Prostate gland (tissue), 2 donors: ENCODE measurements at places on chromosomes 1 and 21.

DNA sequence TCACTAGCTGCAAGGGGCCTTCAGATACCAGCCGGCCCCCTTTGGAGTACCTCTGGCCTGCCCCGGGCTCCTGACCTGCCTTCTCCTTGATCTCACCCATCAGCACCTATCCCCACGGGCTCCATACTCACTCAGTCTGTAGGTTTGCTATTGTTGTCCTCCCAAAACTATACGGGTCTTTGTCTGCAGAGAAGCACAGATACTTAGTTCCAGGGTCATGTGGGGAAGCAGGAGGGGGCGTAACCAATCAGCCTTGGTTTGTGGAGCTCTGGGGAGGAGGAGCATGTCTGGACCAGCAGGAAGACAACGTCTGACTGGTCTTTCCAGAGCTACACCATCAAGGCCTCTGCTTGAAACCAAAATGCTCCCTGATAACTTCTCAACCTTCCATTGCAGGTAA is 15.2 kb downstream of the TMEM63A start:
- DNase-seq, result no peak

- no peak for DNase-seq
Observed at GRCh38 chr1:31689854-31690253, 14.0 kb downstream of the COL16A1 start.

GRCh38 chr1:164688791-164689190 is 129.8 kb downstream of the PBX1 start:
- DNase-seq, result no peak

- no peak for DNase-seq
Observed at GRCh38 chr1:206419783-206420182, 50.5 kb upstream of the IKBKE start.

- no peak for DNase-seq
Observed at GRCh38 chr1:100950781-100951180, 54.9 kb downstream of the SLC30A7 start.

DNA sequence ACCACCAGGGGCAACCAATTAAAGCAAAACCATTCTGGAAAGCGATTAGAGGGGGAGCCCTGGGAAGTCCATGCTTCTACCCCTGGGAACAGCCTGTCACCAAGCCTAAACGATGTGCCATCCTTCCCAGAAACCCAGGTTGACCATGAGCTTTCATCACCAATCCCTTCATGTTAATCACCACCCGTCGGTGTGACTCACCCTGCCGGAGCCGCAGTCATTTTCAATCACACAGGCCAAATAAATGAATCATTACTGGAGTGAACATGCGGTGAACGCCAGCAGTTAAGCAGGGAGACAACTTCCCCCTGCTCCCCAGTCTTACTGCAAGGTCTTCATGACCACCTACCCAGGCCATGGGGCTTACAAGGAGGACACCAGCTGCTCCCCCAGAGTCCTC is 308.8 kb downstream of the AJAP1 start:
- no peak for DNase-seq

GRCh38 chr1:19312782-19313635 is 883 bp downstream of the SLC66A1 start:
- no peak for DNase-seq
